ENCODE measurements at places on chromosomes 11 and 22.

- DNase-seq, result no peak
Measured at GRCh38 chr22:46484861-46485595, 52.4 kb downstream of the CELSR1 start.

GRCh38 chr11:6486256-6486655 is 5.0 kb downstream of the TIMM10B start:
- DNase-seq, result no peak

DNA sequence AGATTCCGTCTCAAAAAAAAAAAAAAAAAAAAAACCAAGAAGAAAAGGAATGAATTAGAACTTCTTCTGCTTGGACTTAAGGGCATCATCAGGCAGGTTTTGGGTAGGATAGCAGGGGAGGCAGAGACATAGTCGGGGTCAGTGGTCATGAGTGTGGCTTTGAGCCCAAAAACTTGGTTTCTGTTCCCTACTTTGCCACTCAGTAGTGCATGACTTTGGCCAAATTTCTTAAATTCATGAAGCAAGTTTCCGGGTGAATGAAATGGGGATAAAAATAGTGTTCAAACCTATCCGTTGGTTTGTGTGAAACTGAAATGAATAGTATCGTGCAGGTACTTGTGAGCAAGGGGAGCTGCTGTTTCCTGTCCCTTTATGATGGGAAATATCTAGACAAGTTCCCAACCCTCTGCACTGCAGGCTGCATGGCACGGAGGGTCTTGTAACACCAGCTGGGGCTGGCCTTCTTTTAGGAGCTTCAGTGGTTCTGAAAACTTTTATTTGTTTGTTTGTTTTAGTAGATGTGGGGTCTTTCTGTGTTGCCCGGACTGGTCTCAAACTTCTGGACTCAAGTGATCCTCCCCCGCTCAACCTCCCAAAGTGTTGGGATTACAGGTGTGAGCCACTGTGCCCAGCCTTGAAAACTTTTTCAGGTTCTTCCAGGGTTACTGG is 18.4 kb downstream of the NEAT1 start:
- no peak for DNase-seq

DNA sequence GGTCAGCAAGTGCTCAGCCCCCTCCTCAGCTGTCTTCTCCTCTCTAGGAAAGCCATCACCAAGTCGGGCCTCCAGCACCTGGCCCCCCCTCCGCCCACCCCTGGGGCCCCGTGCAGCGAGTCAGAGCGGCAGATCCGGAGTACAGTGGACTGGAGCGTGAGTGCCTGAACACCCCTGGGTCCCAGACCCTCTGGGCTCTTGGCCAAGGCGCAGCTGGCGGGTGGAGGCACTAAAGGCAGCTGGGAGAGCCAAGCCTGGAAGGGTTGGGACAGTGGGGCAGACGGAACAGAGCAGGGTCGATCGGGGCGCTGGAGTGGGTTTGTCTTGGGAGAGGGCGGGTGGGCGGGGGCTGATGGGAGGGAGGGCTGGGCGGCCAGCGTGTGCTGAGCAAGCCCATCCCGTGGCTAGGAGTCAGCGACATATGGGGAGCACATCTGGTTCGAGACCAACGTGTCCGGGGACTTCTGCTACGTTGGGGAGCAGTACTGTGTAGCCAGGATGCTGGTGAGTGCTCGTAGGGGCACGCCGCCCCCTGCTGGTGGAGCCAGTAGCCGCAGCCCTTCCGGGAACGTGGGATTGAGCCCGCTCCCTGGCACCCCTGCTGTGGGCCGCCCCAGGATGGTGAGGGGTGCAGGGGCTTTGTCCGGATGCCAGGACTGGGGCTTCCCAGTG is 14.1 kb upstream of the MDK start:
- DNase-seq, result peak; percentile 67

GRCh38 chr11:36578458-36578857 is 10.7 kb downstream of the RAG1 start:
- no peak for DNase-seq

Measured in progenitor cell of endocrine pancreas (in vitro differentiated cells).